ENCODE measurements at places on chromosomes 11 and 22.
A peak's percentile ranks its signal among the peaks of the same experiment; 100 is the strongest.

GRCh38 chr11:66081505-66081904 lies 11.4 kb downstream of the PACS1 start:
- no peak for DNase-seq

GRCh38 chr11:6941970-6942369 lies 15.7 kb downstream of the ZNF215 start:
- DNase-seq: no peak

DNA sequence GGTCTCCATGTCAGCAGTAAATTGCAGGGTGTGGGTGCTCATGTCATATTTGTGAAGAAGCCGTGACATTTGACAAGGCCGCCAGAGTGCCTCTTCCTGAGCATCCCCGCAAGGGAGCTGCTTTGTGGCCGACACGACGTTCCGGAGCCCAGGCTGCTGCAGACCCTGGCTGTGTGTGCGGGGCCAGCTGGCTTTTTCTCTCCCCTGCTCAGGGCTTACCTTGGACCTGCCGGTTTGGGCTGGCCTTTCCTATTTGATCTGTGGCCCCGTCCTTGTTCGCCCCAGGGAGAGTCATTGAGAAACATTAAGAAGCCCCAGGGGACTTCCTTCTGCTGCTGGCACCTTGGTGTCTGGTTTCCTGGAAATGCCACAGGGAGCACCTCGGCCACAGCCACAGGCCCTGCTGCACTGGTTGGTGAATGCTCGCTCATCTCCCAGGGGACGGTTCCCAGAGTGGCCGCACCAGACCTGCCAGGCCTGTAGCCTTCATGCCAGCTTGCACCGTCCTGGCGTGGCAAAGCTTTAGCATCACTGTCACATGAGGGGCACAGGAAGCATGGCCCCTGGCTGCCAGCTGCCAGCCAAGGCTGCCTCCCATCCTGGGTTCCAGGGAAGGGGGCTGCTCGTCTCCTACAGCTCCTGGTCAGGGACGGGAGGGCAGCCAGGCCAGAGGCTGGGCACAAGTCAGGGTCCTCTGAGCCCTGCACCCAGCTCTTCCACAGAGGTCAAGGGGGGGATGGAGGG lies 5.4 kb downstream of the GRK2 start:
- no peak for DNase-seq

GRCh38 chr11:45512471-45513148 lies 152.8 kb downstream of the CHST1 start:
- no peak for DNase-seq

DNA sequence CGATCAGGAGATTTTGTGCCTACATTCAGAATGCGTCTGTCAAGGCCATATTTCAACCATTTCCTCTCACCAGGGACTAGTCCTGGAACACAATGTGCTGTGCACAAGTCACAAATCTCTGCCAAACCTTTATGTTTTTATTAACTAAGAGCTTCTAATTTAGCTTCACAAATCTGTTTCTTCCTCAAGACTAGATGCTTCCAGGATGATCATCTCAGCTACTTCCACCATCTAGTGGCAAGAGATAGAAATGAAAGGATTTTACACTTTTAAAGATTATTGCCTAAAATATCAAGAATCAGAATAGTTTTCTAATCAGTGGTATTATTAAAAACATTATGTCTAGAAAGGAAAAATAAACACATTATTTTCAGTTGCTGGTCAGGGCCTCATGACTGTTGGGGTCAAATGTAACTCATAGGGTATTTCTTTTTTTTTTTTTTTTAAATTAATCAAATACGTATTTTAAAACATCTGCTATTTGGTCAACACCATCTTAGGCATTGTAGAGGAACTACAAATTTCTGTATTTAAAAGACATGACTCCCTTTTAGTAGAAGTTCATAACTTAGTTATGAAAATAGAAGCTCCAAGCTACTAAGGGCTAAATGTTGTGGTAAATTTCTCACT lies 1102.6 kb downstream of the DLG2 start:
- no peak for DNase-seq

DNA sequence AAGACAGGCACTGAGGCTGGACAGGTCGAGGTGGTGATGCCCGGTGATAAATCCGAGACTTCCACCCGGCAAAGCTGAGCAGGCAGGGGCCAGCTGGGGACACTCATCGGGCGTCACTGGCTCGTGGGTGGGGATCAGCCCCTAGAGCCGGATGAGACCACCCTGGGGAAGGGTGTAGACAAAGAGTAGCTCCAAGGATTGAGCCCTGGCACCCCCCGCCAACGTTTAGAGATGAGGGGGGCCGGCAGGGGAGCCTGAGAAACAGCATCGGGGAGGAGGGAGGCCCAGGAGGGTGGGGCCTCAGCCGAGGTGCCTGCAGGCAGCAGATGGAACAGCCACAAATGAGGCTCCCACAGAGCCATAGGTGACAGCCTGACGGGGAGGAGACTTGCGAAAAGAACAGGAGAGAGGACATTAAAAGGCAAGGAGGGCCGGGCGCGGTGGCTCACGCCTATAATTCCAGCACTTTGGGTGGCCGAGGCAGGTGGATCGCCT lies 27.4 kb upstream of the CBX7 start:
- no peak for DNase-seq

DNA sequence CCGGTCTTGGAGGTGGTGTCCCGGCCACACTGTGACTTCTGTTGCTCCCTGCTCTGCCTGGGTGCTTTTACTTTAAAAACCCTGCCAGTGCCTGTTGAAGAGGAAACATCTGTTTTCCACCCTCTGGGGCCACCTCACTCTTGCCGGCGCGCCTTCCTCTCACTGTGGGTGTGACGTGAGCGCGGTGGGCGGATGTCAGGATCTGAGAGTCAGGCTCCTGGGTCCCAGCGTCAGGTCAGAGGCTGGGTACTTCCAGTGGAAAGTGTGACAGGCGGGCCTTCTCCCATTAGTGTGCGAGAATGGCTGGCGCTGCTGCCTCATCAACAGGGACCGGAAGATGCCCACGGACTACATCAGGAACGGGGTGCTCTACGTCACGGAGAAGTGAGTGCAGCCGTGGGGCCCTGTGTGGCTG lies 54.2 kb downstream of the GRAMD4 start:
- no peak for DNase-seq

GRCh38 chr11:5807580-5807979 lies 1.1 kb upstream of the OR52N2 start:
- DNase-seq: no peak

- DNase-seq: no peak
These were observed 450 bp downstream of the CBX6 start for GRCh38 chr22:38871360-38872171.

DNA sequence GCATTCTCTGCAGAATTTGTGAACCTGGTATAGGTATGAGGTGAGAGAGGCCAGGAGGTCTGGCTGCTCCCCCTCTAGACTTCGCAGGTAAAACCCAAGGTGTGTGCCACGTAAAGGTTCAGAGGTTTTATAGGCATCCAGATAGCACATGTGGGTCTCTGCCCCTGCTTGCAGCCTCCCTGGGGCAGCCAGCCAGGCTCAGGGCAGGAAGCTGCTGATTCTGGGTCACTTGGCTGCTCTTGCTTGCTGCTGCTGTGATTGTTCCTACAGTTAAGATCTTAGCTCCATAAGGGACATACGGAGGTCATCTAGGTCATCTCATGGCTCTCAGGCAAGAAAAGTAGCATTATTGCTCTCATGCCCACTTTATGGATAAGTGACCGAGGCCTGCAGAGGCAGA lies 30.2 kb downstream of the ZBTB16 start:
- no peak for DNase-seq

DNA sequence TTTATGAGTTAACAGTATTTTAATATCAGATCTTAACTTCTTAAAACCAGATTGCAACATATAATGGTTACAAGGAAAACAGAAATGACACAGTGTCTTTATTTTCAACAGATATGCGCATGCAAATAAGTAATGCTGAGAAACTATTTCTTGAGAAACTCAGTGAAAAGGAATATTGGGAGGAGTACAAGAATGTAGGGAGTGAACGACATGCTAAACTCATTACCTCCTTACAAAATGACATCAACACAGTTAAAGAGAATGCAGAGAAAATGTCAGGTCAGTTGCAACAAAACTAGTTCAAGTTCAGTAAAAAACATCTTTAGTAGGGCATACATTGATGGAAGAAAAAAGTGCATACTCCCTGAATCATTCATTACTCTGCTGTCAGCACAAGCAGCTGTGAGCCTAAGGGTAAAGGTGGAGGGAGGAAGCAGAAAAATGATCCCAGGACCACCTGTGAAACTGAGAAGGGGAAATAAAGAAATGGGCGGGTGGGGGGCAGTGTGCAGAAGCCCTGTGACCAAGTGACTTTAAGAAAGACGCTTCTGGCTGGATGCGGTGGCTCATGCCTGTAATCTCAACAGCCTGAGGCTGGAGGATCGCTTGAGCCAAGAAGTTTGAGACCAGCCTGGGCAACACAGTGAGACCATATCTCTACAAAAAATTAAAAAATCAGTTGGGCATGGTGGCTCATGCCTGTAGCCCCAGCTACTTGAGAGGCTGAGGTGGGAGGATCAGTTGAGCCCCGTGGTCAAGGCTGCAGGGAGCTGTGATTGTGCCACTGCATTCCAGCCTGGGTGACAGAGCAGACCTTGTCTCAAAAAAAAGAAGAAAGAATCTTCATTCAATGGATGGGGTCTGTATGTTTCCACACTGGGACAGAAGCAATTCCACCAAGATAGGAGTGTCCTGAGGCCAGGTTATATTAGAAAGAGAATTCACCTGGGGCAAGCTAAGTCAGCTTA lies 31.2 kb downstream of the CCDC83 start:
- DNase-seq: no peak

DNA sequence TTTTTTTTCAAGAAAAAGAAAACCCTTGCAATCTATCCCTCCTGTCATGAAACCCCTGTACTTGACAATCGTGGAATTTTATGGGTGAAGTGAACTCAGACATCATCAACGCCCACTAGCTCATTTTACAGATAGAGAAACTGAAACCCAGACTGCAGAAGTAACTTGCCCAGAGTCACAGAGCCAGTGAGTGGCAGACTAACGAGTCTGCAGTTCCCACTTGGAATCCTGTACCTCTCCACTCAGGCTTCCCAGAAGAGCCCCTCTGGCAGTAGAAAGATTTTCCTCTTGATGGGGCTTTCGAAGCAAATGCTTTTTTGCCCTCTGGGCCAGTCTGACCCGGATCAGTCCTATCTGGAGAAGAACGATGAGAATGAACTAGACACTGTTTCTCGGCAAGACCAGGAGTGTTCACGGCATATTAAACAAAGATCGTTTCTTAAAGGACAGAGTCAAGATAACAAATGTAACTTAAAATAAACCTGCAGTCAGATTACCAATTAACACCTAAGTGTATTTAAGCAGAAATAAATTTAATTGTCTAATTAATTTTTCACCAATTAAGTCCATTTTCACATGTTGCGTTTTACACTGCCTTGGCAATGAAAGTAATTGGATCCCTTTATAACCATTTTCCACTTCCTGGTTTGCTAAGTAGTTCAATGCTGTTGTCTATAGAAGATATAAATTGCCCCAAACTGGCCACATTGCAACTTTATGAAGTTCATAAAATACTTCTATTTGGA lies 61.3 kb upstream of the CREB3L1 start:
- DNase-seq: no peak

DNA sequence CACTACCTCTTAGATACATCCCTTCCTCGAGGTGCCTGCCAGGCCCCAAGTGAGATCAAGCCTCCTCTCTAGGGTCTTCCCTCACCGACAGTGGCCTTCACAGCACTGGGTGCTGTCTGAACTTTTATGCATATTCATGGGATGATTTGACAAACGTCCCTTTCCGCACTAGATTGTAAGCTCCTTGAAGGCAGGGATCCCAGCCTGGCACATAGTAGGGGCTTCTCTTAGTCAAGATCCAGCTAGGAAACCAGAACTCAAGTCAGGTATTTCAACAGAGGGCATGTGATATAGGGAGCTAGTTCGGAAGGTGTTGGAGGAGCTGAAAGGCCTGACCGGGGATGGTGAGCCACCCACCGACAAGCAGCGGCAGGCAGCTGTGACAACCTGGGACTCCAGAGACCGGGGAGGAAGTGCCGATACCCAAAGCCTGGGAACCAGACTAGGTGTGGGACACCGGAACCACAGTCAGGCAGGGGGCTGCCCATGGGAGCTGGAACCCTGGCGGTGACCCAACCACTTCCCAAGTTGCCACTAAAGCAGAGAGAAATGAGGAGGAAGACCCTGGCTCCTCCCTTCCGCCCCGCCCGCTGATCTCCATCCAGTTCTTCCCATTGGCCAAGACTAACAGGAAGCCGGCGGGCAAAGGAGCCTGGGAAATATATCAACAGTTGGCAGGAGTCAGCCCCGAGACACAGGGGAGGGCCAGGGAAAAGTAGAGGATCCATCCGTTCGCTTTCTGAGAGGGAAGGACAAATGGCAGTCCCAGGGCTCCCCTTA lies 39.8 kb upstream of the CD82 start:
- no peak for DNase-seq

- no peak for DNase-seq
These were observed 642 bp upstream of the CASTOR1 start for GRCh38 chr22:30289980-30290313.

DNA sequence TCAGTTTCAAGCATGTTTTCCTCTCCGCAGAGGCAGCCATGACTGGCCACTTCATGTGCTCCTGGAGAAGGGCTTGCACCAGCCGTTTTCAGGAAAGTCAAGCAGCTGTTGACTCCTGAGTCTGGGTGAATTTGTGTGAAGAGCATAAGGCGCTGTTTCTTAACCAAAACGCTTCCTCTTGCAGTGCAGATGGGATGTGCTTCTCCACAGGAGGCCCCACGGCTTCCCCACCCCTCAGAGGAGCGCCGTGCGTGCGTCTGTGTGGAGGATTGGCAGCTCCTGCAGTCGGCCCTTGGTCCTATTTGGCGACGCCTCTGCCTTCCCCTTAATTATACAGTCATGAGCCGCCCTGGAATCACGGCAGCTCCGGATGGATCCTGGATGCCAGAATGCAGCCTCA lies 54.1 kb upstream of the B3GAT1 start:
- no peak for DNase-seq

GRCh38 chr22:33513388-33514338 lies 406.6 kb downstream of the LARGE1 start:
- DNase-seq: no peak

GRCh38 chr22:46976598-46976997 lies 214.1 kb downstream of the TBC1D22A start:
- no peak for DNase-seq

GRCh38 chr11:9726321-9727022 lies 62.6 kb downstream of the SWAP70 start:
- peak; percentile 83 for DNase-seq

DNA sequence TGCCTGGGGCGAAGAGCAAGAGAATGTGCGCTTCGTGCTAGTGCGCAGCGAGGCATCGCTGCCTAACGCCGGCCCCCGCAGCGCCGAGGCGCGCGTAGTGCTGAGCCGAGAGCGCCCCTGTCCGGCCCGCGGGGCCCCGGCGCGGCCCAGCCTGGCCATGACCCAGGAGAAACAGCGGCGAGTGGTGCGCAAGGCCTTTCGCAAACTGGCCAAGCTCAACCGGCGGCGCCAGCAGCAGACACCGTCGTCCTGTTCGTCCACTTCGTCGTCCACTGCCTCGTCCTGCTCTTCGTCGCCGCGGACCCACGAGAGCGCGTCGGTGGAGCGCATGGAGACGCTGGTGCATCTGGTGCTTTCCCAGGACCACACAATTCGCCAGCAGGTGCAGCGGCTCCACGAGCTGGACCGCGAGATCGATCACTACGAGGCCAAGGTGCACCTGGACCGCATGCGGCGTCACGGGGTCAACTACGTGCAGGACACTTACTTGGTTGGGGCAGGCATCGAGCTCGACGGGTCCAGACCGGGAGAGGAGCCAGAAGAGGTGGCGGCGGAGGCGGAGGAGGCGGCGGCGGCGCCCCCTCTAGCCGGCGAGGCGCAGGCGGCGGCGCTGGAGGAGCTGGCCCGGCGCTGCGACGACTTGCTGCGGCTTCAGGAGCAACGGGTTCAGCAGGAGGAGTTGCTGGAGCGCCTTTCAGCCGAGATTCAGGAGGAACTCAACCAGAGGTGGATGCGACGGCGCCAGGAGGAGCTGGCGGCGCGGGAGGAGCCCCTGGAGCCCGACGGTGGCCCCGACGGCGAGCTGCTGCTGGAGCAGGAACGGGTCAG lies 1.0 kb downstream of the RASSF10 start:
- no peak for DNase-seq

Measured in HCEC 1CT (cell line).